ENCODE measurements at places on chromosomes 16 and 17. TPM values are rescaled to one million over a fixed set of nuclear protein-coding genes. Genes with fewer than 3 reads are reported as not detected.

The SMIM36 gene
- total RNA-seq: not detected

The BAHCC1 gene
- total RNA-seq: 3.4 TPM

The TEX14 gene
- not detected for total RNA-seq

The RCVRN gene
- not detected for total RNA-seq

The CFAP97D1 gene
- not detected for total RNA-seq

The THOC6 gene
- total RNA-seq: 48.2 TPM

The SAMD14 gene
- total RNA-seq: 1.2 TPM

The LRRC37A gene
- 0.33 TPM for total RNA-seq

The TBC1D3D gene
- total RNA-seq: not detected

- DNase-seq: no peak
Measured at GRCh38 chr16:5066511-5066910, 755 bp upstream of the C16orf89 start.

DNA sequence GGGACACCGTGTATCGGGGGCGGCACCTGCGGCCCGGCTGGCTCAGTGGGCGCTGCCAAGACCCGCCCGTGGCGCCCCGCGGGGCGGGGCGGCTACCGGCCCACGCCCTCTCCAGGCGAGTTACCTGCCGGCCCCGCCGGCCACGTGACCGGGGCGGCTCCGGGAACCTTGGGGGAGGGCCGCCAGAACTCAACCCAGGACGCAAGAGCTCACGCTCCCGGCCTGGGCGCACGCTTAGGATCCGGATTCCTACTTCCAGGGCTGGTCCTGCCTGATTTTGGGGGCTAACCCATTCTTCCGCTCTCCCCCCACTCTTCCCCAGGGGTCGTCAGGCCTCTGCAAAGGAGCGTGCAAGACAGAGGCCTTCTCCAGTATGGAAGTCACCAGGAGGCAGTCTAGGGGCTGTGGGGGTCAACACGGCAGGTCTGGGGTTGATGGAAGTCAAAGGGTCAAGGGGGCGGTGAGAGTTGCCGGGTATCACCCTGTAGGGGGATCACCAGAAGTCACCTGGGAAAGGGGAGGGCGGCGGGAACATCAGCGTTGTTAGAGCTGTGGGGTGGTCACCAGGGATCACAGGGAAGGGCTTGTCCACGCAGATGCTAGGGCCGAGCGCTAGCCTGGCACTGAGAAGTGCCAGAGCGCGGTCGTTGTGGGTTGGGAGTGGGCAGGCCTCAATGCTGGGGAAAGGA is 354 bp upstream of the ESRP2 start:
- no peak for DNase-seq

DNA sequence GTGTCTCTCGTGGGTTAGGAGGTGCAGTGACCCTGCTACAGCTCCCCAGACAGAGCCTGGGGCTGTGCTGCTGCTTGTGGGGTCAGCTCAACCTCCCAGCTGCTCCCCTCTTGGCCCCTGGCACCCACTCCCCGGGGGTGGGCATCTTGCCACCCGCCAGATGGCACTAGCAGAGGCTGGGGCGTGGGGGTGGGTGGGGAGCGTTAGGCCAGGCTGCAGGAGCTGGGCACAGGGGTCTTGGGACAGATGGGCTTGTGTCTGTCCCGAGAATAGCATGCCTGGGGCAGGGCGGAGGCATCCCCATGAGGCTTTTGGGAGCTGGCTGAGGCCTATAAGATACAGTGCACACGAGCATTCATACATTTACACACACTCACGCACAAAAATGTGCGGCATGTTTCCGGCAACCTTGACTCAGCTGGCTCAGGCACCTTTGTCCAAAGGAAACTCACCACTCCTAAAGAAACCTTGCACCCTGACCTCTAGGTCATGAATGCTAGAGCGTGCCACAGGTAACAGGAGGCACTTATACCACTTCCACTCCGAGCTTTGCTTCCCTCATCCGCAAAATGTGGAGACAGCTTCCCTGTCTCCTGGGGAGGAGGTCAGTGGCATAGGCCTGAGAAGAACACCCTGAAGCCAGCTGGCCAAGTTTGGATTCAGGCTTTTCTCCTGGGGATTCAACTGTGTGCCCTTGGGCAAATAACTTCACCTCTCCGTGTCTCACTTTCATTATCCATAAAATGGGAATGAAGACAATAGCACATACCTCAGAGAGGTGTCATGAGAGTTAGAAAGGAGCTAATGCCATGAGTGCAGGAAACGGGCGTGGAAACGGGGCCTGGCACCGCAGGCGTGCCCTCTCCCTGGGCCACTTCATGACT is 78.9 kb upstream of the LHX1 start:
- DNase-seq: no peak

DNA sequence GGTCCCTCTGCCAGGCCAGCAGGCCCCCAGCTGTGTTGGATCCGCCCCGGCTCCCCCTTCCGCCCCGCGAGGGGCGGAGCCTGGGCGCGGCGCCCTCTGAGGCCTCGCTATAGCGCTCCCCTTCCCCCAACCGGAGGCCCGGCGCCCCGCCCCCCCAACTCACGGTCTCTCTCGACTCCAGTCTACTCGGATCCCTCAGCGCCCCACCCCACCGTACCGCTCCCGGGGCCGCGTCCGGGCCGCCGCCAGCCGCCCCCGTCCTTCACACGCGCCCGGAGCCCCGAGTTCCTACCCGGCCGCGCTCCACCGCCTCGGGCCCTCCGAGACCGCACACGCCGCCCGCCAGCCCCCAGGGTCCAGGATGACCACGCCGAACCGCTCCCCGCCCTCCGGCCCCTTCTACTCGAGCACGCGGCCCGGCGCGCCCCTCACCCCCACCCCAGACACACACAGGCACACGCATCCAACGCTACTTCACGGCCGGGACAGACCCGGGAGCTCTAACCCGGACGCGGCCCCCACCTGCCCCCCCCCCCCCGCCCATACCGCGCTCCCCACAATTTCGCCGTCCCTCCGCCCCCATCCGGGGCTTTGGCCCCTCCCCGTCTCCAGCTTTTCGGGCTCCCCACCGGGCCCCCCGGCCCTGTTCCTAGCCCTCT is 1.4 kb downstream of the PHF23 start:
- DNase-seq: no peak

DNA sequence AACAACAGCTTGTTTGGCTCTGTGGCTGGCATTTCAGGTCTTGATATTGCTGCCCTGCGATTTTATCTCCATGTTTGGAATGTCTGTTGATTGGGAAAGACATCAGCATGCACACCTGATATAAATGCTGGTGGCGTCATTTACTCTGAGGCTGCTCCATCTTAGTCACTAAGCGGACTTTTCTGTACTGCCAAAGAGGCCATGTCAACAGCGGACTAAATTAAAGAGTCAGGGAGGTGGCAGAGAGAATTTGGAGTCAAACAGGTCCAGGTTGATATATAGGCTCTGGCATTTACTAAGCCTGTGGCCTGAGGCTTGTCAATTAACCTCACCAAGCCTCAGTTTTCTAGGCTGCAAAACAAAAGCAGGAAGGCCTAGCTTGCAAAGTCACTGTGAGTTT is 6.2 kb downstream of the RBFOX1 start:
- no peak for DNase-seq

- no peak for DNase-seq
Measured at GRCh38 chr16:27436065-27436464, 34.1 kb downstream of the IL21R start.

DNA sequence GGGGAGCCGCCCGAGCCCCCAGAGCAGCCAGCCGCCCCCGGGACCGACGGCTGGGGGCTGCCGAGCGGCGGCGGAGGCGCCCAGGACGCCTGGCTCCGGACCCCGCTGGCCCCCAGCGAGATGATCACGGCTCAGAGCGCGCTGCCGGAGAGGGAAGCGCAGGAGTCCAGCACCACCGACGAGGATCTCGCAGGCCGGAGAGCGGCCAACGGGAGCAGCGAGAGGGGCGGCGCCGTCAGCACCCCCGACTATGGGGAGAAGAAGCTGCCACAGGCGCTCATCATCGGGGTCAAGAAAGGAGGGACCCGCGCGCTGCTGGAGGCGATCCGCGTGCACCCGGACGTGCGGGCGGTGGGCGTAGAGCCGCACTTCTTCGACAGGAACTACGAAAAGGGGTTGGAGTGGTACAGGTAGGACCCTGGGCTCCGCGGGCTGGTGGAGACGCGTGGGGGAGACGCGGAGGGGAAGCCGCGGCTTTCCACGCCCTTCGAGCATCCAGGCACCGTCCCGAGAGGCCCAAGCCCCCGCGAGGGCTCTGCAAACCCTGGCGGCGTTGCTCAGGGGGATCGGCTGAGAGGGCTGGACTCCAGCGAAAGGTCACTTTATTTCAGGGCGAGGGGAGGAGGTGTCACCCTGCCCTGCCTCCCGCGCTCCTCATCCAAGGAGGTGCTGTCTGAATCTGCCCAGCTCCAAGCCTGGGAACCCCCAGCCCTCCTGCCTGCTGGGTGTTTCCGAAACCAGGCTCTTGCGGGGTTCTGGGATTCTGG is 1.2 kb downstream of the HS3ST4 start:
- DNase-seq: no peak

- no peak for DNase-seq
Measured at GRCh38 chr16:2531371-2531695, at the start of gene CEMP1. TSS of gene CEMP1 (minus strand) at chr16:2531408. CDS start at chr16:2531073, 335 bp downstream.

GRCh38 chr17:50075446-50076032 is 19.6 kb upstream of the PDK2 start:
- no peak for DNase-seq

DNA sequence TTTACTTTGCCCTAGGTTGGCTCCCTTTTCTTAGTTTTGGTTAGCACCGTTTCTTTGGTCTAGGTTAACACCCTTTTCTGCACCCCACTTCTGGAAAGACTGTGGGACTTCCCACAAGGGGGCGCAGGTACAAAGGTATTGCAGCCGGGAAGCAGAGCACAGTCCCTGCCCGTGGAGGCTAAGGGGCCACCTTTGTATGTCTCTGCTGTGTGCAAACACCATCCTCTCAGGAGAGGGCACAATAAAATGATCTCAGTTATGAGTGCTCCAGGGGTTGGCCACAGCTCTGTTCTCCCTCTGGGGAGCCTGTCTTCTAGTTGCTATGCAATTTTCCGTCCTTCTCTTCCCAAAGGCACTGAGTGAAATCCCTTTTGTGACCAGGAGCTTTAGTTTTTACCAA is 28.4 kb upstream of the TMC5 start:
- peak; percentile 47 for DNase-seq

DNA sequence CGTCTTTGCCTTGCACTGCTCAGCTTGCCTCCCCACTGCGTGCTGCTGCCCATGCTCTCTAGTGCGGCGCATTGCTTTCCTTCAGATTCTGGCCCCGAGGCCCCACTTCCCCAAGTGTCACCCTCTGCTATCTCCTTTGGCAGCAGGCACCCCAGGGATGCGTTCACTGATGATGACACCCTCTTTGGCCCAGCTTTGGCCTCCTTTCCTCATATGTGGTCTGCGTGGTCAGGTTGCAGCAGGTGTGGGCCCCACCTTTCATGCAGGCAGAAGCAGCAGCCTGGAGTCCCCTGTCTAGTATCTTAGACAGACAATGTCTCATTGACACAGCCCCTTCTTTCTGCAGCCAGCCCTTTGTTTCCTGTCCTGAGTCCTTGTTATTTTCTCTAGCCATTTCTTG is 4.8 kb upstream of the CCL3 start:
- no peak for DNase-seq

DNA sequence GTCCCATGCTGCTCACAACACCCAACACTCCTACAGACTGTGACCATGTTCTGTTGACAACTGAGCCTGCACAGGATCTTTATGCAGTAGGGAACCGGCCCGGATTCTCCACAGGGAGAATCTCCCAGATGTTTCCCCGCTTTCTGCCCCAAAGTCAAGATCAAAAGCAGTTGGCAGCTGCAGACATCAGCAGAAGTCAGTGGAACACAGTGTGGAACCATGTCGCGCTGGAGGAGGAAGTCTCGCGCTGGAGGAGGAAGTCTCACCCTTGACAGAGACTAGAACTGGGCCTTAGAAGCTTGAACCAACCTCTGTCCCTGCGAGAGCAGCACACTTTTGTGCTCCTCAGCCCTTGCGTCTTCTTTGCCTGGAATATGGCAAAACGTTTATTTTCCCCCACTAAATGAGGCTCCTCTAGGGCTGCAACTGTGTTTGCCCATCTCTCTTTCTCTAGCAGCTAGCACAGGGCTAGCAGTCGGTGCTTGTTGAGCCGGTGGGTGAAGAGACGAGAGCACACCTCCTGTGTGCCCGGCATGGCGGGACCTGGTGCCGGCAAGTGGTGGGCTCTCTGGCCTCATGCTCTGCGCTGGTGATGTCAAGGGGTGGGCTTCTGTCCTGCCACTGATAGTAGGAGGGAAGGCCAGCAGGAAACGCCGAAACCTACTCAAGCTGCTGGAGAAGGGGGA is 2.1 kb upstream of the MRC2 start:
- no peak for DNase-seq

- no peak for DNase-seq
Measured at GRCh38 chr17:21209511-21210175, 4.3 kb downstream of the TMEM11 start.

DNA sequence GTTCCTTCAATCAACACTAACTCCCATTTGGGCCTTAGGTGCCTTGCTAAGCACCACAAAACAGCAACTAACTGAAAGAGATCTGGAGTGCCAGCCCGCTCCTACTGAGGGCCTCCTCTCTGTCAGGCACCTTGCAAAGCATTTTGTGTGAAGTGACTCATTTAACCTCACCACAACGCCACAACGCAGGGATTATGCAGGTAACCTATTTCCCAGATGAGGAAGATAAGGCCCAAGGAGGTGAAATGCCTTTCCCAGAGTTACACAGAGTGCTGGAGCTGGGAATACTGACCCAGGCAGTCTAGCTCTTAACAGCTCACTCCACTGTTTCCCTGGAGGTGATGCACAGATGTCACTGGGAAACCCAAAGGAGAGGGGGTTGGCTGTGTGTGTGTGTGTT is 32.8 kb downstream of the DRC3 start:
- no peak for DNase-seq

DNA sequence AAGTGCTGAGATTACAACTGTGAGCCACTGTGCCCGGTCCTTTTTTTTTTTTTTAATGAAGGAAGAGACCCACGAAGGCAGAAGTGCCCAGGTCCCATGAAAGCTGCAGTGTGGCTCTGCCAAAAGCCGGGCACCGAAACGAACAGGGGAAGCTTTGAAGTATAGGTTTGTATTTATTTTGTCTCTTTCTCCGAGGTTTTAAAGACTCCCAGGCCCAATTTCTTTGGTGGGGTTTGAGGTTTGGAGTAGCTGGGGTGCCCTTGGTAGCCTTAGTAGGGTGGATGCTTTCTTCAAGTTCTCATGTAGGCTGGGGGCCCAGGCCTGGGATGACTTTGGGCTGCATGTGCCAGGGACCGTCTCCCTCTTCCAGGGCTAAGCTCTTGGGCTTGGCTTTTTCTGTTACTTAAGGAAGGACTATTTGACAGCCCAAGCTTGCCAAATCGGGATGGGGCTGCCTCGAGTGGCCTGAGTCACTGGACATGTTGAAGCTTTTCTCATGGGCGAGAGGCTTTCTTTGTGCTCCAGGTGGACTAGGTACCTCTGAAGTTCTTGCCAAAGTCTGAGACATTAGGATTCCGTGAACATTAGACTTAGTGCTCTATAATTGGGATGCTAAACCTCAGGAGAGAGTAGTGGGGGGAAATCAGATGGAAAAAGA is 66.3 kb downstream of the WIPI1 start:
- DNase-seq: no peak

Measured in H4 (cell line).